ENCODE measurements at places on chromosomes 5 and 9.

- DNase-seq = no peak
Measured at GRCh38 chr9:4927701-4928100, 57.4 kb upstream of the JAK2 start.

GRCh38 chr5:136047858-136048257 lies 19.1 kb downstream of the TGFBI start:
- no peak for DNase-seq

- no peak for DNase-seq
Measured at GRCh38 chr5:128493657-128494329, 44.3 kb downstream of the FBN2 start.

DNA sequence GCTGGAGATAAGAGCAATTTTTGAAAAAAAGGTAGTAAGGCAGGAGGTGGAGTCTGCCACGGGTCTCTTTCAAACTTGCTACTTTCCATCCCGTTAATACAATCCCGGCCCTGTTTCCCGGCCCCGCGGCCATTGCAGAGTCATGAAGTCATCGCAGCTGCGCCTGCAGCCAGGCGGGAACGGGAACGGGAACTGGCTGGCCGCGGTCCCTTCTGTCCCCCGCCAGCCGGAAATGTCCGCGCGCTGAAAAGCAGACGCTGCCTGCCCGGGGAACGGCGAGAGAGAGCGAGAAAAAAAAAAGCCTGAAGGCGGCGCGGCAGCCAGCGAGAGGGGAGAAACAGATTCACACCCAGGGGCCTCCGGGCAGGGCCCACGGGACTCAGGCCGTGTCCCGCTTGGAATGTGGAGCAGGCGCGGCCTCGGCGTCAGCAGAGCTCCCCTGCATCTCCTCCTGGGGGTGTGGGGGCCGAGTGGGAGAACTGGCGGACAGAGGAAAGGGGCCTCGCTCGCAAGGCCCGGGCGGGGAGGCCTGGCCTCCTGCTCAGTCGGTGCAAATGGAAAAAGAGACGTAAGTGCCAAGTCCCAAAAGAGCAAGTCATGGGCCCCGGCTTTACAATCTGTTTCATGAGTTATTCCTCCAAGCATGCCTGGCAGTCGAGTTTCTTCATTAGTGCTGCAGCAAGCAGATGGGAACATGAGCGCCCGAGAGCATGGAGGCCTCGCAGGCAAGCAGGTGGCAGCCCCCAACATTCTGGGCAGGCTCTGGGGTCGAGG lies 201.2 kb upstream of the GAS1 start:
- DNase-seq = no peak

- DNase-seq = peak; percentile 70
Measured at GRCh38 chr5:111072949-111073682, 1.6 kb downstream of the TSLP start.

GRCh38 chr5:154523104-154523503 lies 45.1 kb upstream of the HAND1 start:
- no peak for DNase-seq

GRCh38 chr9:136297016-136297691 lies 6.7 kb downstream of the CCDC187 start:
- no peak for DNase-seq

GRCh38 chr5:39896706-39897105 lies 471.9 kb upstream of the DAB2 start:
- DNase-seq = no peak

- DNase-seq = no peak
Measured at GRCh38 chr9:121652021-121652837, 795 bp downstream of the DAB2IP start.

- DNase-seq = no peak
Measured at GRCh38 chr9:136565086-136565714, 19.4 kb upstream of the NOTCH1 start.

All from stimulated activated effector memory CD8-positive, alpha-beta T cell treated with anti-CD3 and anti-CD28 coated beads, Interleukin-12 subunit alpha, Interleukin-12 subunit beta, amount 100 ng/mL, for 72 hours (primary cell).